ENCODE measurements at places on chromosomes 1 and 21.
A peak's percentile ranks its signal among the peaks of the same experiment; 100 is the strongest.

DNA sequence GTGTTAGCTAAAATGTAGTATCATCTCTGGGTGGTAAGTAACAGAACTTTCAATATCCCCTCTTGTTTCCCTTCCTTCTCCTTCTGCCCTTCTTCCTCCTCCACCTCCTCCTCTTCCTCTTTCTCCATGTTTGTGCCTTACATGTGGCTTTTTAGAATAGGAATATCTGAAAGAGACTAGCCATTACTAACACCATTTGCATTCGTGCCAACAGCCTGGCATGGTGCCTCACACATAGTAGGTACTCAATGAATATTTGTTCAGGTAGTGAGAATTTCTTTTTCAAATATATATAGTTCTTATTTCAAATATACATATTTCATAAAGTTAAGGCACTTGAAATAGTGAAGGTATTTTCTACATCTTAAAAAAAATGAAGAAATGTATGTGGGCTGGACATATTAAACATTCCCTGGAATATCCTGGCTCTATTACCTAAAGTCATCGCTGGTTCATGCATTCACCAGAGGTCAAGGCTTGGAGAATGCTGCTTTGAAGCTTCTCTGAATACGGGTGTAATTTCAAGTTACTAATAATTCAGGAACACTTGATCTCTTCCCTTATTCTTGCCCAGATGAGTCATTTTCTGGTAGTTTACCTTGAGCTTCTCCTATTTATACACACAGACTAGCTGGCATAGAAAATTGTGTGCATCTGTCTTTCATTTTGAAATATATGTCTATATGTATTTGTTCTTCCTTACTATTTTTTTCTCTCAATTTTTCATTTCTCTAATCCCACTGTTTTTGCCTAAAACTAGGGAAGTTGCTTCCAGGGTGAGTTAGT, 319.4 kb downstream of the TGFB2 start:
- no peak for DNase-seq

GRCh38 chr1:205532996-205533735, 28.7 kb downstream of the CDK18 start:
- no peak for DNase-seq

- DNase-seq, result no peak
Observed at GRCh38 chr21:37005548-37006485, 685 bp upstream of the RIPPLY3 start.

DNA sequence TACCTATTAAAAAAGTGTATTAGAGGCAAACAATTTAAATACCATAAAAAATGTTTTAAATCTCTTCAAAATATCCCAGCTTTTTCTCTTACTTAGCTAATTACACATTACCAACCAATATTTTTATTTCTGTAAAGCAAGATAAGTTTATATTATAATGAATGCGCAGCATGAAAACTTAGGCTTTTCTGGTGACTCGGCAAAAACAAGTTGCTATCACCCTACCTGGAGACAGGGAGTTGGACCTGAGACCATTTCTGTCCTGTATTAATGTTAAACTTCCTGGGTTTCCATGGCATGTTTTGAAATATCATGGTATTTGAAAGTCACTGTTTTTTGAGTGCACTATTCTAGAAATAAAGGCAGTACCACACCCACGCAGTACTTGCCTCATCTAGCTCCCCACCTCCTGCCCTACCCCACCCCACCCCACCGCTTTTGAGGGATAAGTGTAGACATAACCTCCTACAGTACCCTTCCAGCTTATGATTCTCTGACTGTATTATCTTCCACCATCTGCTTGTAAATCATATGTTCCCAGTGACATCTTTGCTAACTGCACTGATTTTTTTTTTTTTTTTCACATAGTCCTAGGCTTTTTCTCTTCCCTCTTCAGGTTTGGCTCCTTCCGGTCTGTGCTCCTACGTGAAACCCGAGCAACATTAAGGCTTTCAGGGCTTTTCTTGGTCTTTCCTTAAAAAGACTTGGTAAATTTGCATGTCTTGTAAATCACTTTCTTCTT, 77.5 kb downstream of the PHTF1 start:
- DNase-seq, result no peak

DNA sequence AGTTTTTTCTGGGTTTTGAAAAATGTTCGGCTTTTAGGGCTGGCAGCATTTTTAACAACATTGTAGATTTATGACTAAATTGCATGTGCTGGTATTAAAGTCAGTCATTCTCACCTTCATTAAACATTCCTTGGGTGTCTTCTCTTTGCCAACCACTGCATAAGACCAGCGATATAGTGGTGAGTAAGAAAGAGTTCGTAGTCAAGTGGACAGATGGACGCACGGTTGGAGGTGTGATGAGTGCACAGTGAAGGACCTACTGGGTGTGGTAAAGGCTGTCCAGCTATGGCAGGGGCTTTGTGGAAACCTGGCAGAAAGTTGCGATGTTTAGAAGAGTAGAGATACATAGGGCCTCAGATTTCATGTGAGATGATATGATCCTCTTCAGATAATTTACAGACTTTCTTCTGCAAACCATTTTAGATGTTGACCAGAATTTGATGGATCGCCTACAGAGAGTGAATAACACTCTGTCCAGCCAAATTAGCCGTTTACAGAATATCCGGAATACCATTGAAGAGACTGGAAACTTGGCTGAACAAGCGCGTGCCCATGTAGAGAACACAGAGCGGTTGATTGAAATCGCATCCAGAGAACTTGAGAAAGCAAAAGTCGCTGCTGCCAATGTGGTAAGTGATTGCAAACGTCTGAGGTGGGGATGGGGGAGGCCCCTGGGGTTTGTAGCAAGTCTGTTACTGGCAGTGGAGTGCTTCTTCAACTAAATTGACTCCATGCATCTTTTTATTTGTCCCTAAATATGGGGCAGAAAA, 56.0 kb upstream of the LAMC2 start:
- no peak for DNase-seq

GRCh38 chr1:14635421-14635820, 36.9 kb downstream of the KAZN start:
- no peak for DNase-seq

DNA sequence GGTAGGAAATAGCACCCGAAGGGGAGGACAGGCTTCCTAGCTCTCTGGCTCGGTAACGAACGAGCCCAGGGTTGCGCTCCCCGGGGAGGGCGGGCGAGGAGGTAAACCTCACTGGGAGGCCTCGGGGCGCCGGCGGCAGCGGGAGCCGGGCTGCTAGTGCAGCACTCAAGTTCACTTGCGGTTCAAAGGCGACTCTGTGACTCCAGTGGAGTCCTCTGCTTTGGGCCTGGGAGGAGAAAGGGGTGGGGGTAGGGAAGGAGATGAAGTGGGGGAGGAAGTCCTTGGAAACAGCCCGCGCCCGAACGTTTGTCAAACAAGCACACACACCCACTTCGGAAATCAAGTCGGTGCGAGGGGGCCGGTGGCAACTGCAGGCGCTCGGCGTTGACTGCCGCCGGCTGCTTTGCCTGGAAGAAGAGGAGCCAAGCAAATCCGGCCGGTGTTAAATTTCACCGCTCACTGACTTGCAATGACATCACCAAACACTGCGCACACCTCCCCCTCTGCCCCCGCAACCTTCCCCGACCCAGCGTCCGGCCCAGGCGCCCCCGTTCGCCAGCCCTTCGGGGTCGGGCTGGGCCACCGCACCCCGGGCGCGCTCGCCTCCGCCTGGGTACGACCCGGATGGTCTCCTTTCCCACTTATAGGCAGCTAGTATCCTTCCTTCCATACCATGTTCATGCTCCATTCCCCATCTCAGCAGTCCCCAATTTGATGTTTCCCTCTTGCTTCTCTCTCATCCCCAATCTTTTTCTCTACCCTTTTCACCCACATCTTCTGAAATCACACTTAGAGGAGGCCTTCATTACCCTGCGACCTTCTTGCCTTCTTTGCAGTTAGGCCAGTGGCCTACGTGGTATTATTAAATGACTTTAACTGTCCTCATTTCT, at the start of gene COL24A1:
TSS of gene COL24A1 (minus strand) at position 207 of the 890 bp plus-strand sequence. CDS start 376 bp downstream, outside the sequence.
- DNase-seq, result no peak

- DNase-seq, result no peak
Observed at GRCh38 chr1:21278208-21278859, 11.9 kb downstream of the ECE1 start.

GRCh38 chr1:226912587-226913176, 27.4 kb upstream of the COQ8A start:
- DNase-seq, result peak; percentile 19

DNA sequence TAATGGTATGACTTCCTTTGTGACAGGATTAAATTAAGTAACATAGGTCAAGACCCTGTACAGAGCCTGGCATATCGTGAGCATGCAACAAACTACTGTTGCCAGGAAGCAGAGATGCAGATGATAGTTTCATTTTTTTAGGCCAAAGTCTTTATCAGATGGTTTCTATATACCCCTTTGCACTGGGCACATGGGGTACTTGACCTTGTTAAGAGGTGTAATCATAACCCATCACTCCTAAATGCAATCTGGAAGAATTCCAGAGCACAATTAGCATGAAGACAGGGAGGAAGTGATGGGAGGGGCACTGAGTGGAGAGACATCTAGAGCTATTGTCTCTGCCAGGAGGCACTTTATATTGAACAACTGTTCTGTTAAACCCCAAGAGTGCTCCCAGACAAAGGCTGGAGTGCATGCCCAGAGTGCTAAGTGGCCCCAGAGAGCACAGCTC, 22.1 kb downstream of the ZBTB17 start:
- no peak for DNase-seq

DNA sequence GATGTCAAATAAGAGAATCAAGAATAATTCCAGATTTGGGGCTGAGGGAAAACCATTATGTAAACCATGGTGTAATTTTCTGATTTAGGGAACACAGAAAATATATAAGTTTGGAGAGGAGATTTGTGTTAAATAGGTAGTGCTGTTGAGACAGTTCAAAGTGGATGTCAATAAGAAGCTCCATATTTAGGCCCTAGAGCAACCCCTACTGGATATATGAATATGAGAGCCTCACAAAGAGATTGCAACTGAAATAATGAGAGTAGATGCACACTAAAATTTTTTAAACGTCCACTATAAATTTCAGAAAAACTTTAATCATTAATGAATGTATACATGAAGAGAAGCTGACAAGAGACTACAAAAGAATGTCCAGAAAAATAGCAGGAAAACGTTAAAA, 1447.8 kb upstream of the PRMT6 start:
- no peak for DNase-seq

DNA sequence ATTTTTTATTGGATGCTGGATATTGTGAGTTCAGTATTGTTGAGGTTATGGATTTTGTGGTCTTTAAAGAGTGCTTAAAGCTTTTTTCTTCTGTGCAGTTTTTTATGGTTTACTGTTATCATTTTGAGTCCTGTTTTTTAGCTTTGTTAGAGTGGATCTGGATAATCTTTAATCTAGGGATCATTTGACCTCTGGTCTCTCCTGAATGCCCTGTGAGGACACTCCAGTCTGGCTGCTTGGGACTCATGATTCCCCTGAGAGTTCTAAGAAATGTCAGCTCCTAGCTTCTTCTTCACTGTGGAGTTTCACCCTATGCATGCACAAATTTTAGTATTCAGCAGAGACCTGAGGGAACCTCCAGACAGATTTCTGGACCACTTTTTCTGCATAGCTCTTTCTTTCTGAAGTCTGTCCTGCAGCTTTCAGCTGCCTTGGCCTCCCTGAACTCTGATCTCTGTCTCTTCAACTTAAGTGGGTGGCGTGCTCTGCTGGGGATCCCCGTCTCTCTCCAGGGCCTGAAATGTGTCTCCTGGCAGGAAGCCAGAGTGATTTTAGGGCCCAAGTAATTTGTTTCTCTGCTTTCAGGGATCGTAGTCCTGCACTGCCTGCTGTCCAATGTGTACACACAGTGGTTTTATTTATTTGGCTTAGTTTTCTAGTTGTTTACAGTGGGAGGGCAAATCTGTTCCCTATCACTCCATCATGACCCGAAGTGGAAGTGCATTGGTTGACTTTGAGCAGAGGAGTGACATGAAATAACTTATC, 14.7 kb downstream of the PEX14 start:
- no peak for DNase-seq

- DNase-seq, result no peak
Observed at GRCh38 chr21:22925032-22925431, 1926.8 kb downstream of the NCAM2 start.

DNA sequence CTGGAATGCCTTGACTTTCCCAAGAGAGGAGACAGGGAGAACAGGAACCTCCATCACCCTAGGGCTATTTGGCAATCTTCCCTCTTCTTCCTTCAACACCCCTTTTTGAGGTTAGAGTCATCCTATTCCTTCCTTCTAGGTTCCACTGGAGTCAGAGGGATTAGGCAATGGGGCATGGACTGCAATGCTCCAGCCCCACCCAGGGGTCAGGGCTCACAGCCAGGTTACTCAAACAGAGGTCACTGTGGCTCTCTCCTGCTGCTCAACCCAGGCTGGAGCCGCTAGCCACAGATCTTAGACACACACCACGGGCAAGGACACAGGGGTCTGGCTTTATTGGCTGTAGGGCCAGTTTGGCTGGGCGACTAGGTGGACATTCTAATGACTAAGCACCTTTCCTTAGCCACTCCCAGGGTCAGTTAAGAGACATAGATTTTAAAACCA, 145.5 kb upstream of the NRIP1 start:
- DNase-seq, result no peak

DNA sequence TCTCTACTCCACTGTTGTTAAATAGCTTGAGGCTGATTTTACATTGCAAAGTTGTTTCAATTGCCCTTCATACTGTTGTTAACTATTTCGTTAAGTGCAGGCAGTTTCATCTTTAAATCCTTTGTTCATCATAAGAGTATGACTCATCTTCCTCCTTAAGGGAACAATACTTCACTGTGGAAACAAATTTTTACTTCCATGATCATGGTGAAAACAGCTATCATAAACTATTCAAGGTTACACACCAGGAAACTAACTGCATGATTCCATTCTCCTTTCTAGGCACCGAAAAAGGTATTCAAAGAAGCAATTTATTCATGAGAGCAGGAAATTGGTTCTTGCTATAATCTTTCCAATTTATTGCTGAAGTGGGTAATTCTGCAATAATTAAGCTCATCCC, 593.2 kb downstream of the LRRIQ3 start:
- DNase-seq, result no peak

DNA sequence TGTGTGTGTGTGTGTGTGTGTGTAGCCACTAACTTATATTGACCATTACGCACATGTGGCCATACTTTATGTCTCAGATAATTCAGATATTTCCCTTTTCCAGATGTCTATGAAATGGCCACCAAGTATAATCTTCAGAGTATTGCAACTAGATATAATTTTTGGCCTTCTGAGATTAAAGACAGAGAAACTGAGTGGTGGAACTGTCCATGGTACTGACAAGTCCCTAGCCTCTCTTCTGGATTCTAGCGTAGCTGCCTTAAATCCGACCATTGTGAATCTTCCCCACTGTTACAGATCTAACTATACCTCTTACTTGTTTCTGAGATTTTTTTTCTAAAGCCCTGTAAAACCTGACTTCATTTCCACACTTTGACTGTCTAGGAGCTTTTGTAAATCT, 100.0 kb upstream of the SERTAD4 start:
- DNase-seq, result no peak

- DNase-seq, result no peak
Observed at GRCh38 chr1:117147856-117148588, 26.5 kb upstream of the TRIM45 start.

- DNase-seq, result no peak
Observed at GRCh38 chr1:219081943-219082925, 91.4 kb upstream of the LYPLAL1 start.

DNA sequence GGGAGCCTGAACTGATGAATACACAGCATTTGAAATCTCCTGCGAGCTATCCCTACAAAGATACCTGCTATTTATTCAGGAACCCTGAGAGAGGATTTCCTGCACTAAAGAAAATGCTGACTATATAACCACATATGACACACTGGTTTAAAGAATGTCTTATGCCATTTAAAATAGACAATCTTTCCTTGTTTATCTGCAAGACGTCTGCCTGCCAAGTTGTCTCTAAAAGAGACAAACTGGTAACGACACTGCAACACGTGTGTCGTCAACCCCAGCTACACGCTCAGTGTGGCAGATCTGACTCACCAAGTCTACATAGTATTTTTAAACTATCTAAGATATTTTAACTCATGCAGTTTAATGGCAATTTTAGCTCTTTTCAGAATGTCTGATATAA, 42.7 kb downstream of the APP start:
- DNase-seq, result no peak
